SK-N-SH treated with all-trans-retinoic acid at 6 μM for 48 hours (cell line): ENCODE measurements at places on chromosomes 4 and X.

GRCh38 chrX:82765811-82766210 lies 742.3 kb upstream of the POU3F4 start:
- no peak for ATAC-seq

DNA sequence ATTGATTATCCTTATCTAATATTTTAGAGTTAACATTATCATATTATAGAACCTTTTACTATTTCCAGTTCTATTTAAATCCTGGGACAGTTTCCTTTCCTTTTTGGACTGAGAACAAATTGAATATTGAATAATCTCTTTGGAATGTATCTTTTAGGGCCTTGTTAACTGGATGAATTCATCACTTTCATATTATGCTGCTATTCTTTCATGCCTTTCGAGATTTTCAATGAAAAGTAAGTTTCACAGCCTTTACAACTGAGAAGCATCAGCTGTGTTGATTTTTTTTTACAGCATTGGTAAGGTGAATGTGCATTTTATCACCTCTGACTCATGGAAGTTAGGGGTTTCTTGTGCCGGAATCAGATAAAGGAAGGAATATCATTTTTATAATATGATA lies 39.6 kb downstream of the PDLIM5 start:
- peak; percentile 75 for ATAC-seq

GRCh38 chrX:9582956-9583355 lies 118.1 kb downstream of the TBL1X start:
- ATAC-seq: no peak

DNA sequence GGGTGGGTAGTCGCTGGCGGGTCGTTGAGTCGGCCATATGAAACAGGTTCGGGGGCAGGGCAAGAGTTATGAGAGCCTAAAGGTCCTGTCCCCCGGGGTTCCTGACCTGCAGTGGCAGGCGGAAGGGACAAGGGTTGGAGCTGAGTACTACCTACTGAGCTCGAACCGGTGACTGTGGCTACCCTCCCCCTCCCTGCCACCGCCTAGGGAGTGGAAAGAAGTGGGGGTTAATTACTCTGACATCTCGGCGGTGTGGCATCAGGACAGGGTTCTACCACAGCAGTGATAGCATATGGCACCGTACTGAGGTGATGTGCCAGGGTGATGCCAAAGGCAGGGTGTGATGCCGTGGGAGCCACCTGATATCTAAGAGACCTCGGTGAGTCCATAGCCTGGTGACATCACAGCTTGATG lies 307 bp downstream of the ATG4A start:
- ATAC-seq: peak; percentile 33

- ATAC-seq: no peak
Measured at GRCh38 chrX:150506020-150506419, 62.4 kb upstream of the MTM1 start.

DNA sequence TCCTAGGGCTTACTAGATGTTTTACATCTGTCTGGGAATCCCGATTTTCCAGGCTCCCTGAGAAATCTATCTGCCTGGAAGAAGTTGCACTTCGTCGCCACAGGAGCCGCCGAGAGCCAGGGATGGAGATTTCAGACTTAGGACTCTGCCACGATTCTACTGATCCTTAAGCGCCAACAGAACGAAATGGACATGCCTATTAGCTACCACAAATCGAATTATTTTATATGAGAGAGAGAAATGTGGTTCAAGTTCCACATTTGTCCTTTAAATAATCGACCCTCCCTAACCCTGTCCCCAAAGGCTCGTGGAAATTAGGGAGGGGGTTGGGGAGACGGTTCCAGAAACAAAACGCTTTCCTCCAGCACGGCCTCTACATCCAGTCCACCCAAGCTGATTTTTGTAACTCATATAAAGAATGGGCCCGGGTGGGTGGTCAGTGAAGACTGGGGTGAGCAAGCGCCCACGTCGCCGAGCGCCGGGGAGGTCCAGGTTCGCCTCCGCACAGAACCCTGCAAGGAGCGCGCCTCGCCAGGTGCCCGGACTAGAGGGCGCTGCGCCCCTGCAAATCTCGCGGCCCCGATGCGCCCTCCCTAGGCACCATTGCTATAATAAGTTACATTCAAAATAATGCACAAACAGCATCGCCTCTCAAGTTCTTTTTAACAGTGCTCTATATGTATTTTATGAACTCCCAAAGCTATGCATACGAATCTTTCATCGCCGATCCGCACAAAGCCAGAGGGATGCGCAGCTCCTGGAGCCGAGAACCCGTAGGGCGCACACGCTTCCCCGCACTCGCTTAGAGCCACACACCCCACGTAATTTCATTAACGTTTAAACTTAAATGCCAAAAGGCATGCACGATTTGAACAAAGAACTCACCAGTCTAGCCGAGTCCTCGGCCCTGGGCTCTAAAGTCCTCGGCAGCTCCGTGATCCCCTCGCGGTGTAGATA lies 2.1 kb upstream of the FAT1 start:
- peak; percentile 81 for ATAC-seq

DNA sequence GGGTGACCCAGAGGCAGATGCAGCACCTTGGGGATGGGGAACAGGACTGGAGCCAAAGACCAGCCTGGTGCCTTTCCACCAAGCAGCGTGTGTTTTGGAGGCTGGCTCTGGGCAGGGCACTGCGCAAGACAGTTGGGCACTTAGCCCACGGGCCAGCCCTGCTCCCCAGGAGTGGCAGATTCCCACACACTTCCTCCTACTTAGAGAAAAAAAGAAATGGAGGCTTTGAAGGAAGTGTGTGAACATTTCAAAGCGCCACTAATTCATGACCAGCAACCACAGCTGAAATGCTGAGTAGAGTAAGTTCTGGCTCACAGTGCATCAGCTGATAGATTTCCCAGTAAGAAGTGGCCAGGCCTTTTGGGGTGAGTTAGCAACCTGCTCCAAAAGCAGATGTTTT lies 54.9 kb upstream of the LGI2 start:
- no peak for ATAC-seq

- ATAC-seq: no peak
Measured at GRCh38 chrX:72347366-72347765, 41.7 kb upstream of the CITED1 start.

- ATAC-seq: no peak
Measured at GRCh38 chrX:87475793-87476192, 41.8 kb upstream of the KLHL4 start.

DNA sequence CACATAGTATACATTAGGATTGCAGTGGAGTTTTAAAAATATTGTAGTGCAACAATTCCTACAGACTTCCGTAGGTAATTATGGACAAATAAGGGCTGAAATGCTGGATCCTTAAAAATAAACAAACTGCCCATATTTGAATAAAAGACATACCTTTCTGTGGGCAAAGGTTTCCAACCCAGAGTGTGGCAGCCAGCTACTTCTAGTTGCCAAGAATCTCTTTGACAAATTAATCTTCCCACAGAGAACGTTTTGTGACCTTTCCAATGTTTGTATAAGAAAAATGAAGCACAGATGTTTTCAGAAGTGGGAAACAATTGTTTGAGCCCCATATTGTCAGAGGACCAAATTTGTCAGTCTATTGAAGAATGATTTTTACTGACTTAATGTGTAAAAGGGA lies 21.1 kb downstream of the GRPR start:
- no peak for ATAC-seq

- ATAC-seq: no peak
Measured at GRCh38 chrX:153764786-153765137, 713 bp downstream of the PLXNB3 start.

DNA sequence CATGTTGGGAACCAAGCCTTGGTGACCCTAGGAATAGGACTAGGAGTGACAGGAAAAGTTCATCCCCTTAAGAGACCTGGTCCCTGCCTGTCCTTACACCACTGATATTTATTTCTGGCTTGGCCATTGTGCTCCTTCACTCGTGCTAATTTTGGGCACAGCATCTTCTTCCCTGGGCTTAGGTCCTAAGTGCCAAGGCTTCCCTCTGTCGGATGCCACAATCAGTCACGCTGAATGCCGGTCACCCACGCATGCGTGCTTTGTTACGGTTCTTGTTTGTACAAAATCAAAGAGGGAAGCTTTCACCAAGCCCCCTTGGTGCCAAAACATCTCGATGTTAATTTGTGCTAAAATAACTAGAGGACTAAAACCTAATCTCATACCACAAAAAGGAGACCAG lies 17.4 kb upstream of the MAP3K15 start:
- no peak for ATAC-seq

GRCh38 chr4:47406408-47406807 lies 57.1 kb downstream of the COMMD8 start:
- ATAC-seq: no peak

GRCh38 chr4:55545151-55545550 lies 1.6 kb downstream of the CLOCK start:
- ATAC-seq: no peak

- ATAC-seq: peak; percentile 35; the same call in 1 of the 3 replicates
Measured at GRCh38 chr4:72817012-72817411, 248.0 kb upstream of the ADAMTS3 start.

- ATAC-seq: no peak
Measured at GRCh38 chr4:173332963-173333657, 1.0 kb downstream of the HMGB2 start.

- ATAC-seq: peak; percentile 44; the same call in 2 of the 3 replicates
Measured at GRCh38 chr4:7593646-7594412, 159.1 kb upstream of the PSAPL1 start.

DNA sequence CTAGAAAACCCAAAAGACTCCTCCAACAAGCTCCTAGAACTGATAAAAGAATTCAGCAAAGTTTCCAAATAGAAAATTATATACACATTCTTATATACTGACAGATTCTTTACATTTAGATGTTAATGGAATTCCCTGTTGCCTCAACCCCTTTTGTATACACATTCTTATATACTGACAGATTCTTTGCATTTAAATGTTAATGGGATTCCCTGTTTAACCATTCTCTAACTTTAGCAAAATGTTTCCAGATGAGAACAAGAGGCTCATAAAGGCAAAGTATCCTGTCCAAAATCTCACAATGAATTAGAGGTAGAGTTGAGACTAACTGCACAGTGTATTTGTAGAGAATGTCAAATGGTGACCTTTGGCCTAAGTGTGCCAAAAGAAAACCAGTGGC lies 23.1 kb upstream of the AR start:
- no peak for ATAC-seq

DNA sequence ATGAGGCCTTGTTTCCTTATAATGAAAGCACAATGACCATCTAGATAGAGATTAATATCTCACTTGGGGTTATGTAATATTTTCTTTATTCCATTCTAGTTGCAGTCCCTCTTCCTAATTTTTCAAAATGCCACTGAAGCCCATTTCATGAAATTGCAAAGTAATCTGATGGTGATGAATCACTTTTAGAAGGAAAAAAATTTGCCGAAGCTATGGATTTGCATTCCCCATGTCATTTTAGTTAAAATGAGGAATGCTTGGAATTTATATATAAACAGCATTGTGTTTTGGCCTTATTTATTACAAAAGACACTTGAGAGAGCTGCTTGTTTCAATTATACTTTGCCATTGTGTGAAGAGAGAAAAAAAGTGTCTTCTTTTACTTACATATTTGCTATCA lies 241.7 kb upstream of the TEX13A start:
- no peak for ATAC-seq

GRCh38 chrX:11558972-11559371 lies 106.7 kb downstream of the ARHGAP6 start:
- ATAC-seq: peak; percentile 64

- peak; percentile 95 for ATAC-seq
Measured at GRCh38 chrX:136162827-136163570, 15.7 kb downstream of the FHL1 start.

GRCh38 chrX:9912351-9913145 lies 54.6 kb upstream of the CLDN34 start:
- ATAC-seq: no peak

- ATAC-seq: no peak
Measured at GRCh38 chrX:49237060-49237459, 1.8 kb downstream of the CCDC22 start.

DNA sequence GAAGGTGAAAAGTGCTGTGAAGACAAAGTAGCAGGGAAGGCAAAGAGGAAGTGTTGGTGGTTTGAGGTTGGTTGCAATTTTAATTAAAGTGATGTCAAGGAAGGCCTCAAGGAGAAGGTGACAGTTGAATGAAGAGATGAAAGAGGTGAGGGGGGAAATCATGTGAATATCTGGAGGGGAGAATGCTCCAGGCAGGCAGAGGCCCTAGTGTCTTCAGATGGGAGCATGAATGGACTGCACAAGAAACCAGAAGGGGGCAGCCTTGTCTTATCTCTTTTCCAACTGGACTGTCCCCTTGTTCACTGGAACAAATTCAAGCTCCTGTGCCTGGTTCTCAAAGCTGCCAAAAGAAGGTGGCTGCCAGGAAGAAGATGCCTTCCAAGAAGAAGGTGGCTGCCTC lies 68.4 kb downstream of the MAOB start:
- peak; percentile 53; the same call in 2 of the 3 replicates for ATAC-seq

- ATAC-seq: no peak
Measured at GRCh38 chr4:17877661-17878060, 66.9 kb downstream of the NCAPG start.

DNA sequence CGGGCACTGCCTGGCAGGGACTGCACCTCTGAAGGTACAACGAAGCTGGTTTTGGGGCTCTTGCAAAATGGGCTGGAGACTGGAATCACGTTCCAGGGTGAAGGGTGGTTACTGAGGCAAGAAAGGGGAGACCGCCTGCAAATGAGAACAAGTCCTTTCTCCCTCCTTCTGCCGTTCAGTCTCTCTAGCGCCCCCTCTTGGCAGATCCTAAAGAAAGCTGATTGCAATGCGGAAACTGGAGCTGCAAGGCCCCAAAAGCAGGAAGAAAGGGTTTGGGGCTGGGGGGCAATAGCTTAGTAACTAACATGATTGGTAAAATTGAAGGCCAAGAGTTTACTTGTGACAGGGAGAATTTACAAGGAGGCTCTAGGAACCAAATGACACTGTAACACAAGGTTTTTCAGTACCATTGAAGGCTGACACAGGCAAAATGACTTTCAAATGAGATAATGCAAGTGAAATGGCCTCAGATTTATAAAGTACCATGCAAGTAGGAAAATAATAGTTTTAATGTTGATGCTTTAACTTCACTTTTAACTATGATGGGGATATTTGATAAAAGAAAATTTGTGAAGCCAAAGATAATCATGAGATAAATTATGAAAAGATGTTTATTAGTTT lies 222.7 kb upstream of the HAND2 start:
- no peak for ATAC-seq

DNA sequence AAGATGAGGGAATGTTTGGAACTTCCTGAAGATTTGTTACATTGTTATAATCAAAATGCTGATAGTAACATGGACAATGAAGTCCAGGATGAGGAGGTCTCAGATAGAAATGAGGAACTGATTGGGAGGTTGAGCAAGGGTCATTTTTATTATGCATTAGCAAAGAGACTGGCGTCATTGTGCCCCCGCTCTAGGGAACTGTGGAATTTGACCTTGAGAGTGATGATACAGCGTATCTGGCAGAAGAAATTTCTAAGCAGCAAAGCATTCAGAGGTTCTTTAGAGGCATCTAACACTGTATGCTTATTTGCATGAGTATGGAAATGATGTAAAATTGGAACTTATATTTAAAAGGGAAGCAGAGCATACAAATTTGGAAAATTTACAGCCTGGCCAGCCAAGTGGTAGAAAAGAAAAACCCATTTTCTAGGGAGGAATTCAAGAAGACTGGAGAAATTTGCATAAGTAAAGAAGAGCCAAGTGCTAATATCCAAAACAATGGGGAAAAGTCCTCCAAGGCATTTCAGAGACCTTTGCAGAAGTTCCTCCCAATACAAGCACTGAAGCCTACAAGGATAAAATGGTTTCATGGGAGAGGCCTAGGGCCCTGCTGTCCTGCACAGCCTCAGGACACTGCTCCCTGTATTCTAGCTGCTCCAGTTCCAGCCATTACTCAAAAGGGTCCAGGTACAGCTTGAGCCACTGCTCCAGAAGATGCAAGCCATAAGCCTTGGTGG lies 483.0 kb upstream of the NDST4 start:
- ATAC-seq: no peak
